ENCODE measurements at places on chromosomes 4 and X. TPM values are rescaled to one million over a fixed set of nuclear protein-coding genes. Genes with fewer than 3 reads are reported as not detected.

DNA sequence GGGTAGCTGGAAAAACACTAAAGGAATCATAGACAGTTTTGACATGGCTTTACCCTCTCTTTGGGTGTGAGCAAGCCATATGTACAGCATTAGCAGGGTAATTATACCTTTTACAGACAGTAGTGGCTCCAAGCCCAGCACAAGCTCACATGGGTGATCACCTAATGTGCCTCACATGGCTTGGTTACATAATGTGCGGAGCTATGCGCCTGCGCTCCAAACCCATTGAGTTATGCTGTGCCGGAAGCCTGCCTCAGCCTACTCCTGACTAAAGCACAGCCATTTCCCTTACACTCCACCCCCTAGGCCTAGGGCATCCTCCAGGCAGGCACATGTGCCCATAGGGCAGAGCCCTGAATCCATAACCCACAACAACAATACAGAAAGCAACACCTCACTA is 6.5 kb upstream of the TSPAN5 start:
- no peak for DNase-seq

Gene FGFR3
- polyA plus RNA-seq, result 1.0 TPM

DNA sequence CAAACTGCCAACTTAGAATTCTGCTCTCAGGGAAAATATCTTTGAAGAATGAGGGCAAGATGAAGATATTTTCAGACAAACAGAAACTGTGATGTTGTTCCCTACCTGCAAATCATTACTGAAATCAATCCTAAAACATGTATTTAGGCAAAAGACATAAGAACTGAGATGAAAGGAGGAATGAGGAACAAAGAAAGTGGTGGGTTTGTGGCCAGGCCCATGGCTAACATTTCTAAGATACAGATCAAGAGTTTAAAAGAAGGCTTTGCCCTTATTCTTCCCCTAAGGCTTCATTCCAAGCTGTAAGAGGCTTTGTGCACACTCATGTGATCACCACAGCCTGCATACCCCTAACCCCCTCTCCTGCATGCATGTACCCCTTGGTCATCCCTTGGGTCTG is 46.5 kb downstream of the ADGRG2 start:
- DNase-seq, result no peak

DNA sequence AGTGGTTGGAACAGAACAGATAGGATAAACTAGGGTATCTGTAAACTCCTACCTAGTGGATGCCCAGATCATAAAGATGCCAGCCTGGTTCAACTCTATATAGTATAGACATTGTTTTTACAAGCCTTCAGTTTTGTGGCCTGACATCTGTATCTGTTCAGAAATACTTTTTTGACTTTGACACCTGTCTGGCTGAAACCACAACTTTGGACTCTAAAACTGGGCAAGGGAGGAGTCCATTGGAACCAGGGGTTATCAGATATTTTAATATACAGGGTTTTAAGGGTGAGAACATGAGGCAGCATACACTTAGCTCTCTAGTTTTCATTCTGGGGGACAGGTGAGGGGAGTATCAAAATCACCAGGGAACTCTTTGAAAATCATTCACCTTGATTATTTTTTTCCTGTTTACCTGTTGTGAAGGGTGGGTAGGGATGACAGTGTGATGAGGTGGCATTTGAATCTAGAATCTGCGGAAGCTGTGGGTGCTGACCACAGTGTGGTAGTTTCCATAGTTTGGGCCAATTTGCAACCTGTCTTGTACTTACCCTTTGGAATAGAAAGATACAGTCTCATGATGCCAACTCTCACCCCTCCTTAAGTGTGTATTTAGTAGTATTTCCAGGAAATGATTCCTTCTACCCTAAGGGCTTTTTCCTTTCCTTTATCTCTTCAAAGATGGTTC is 20.6 kb downstream of the GAB1 start:
- no peak for DNase-seq

DNA sequence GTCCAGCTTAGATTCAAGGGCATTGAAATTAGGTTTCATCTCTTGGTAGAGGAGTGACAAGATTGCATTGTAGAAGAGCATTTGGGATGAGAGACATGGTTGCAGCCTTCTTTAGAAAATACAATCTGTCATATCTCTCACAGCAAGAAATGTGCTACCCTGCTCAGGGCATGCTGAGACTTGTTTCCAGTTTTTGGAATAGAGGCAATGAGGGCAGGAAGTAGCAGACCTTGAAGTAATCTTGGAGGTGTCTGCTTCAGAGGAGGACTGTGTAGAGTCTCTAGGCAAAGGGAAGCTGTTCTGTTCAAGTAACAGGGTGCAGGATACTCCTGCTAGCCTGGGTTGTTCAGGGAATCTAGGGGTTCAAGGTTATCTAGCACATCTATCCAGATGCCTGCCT is 116.1 kb upstream of the ZNF827 start:
- DNase-seq, result no peak
